ENCODE measurements at places on chromosomes 12 and 14.

GRCh38 chr14:92651106-92651757 lies 97.2 kb downstream of the LGMN start:
- DNase-seq: peak; percentile 67

DNA sequence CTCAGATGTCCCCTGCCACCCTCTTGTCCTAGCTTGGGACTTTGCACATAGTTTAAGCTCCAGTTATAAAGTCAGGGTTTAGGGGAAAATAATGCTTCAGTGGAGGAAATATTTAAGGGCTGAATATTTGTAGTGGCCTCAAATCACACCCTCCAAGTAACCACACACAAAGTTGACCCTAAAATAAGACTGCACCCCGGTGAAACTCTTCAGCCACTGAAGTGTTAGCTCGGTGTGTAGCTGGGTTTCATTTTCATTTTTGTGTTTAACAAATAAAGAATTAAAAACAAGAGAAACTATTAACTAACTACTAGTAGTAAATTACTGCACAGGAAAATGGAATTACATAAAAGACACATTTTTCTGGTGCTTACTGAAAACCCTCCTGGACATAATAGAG lies 14.8 kb upstream of the BCL11B start:
- no peak for DNase-seq

DNA sequence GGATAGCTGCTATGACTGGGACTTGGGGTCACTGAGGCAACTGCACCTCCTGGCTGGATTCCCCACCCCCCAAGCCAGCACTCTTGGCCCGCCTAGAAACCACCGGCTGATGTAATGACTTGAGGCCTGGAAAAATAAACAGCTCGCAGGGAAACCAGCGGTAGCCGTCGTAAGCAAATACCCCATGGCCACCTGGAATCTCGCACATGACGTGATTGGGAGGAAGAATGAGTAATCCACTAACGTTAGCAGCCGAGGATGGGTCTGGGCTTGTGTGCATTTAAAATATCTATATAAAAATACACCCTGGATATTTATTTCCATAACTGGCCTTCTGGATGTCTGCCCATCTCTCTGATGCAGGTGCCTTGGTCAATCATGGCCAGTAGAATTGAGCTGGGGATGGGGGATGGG lies 120.1 kb downstream of the SMOC1 start:
- DNase-seq: no peak

DNA sequence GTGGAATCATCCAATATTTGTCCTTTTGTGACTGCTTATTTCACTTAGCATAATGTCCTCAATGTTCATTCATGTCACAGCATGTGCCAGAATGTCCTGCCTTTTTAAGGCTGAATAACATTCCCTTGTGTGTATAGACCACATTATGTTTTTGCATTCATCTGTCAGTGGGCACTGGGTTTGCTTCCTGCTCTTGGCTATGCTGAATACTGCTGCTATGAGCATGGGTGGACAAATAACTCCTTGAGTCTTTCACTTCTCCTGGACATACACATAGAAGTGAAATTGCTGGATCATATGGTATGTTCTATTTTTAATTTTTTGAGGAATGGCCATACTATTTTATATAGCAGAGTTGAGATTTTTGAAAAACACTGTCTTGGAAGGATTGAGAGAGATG lies 46.9 kb downstream of the GPR68 start:
- DNase-seq: no peak

DNA sequence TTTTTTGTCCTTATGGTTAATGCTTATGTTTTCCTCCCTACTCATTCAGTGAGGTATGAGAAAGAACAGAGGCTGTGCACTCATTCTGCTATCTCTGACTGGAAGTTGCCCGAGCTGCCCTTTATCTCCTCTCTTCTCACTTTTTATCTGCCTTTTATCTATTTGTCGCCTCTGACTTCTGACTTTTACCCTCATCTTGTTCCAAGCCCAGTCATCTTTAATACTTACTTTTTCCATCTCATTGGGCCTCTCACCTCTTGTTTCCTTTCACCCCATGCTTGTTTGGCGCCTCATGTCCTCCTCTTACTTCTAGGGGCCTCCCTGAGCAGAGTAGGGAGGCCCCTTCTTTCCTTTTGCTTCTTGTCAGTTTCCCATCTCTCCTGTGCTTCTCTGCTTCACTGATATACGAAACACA lies 50.7 kb downstream of the DIP2B start:
- DNase-seq: no peak

Measured in activated CD8-positive, alpha-beta memory T cell treated with anti-CD3 and anti-CD28 coated beads for 1 hour (primary cell).